ENCODE measurements at places on chromosomes 11 and 22.

DNA sequence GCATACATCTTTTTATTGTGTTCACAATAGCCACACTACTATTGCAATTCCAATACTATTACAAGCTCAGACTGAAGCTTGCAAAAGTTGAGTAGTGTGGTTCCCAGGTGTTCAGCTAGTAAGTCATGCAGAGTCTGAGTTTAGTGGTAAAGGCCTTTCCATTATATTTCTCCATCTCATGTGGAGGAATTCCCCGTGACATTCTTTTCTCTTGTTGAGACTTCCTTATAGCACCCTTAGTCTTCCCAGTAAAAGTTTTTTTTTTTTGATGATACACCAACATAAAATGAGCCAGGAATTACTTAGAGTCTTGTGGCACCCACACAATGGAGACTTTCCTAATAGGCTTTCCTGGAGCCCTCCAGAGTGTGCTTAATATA, 110.8 kb downstream of the UVRAG start:
- H3K36me3 ChIP-seq, result no peaks in the 10 kb centered on the region
- H3K4me1 ChIP-seq, result peaks cover 12% of the 10 kb centered on the region
- H3K4me3 ChIP-seq, result no peak overlapping the region
- no peaks in the 10 kb centered on the region for H3K27me3 ChIP-seq

- H3K4me1 ChIP-seq, result no peaks in the 10 kb centered on the region
- no peak overlapping the region for H3K27ac ChIP-seq
- peaks cover 10% of the 10 kb centered on the region for H3K36me3 ChIP-seq
- H3K4me3 ChIP-seq, result no peak overlapping the region
- DNase-seq, result peak; percentile 40
- H3K27me3 ChIP-seq, result no peaks in the 10 kb centered on the region
Measured at GRCh38 chr11:27485930-27486773, 13.6 kb upstream of the LGR4 start.

GRCh38 chr22:22082229-22082835, 99.7 kb upstream of the TOP3B start:
- DNase-seq, result no peak
- peaks cover 7% of the 10 kb centered on the region for H3K4me1 ChIP-seq
- H3K27ac ChIP-seq, result no peak overlapping the region
- H3K27me3 ChIP-seq, result no peaks in the 10 kb centered on the region
- H3K4me3 ChIP-seq, result no peak overlapping the region
- H3K36me3 ChIP-seq, result no peaks in the 10 kb centered on the region

DNA sequence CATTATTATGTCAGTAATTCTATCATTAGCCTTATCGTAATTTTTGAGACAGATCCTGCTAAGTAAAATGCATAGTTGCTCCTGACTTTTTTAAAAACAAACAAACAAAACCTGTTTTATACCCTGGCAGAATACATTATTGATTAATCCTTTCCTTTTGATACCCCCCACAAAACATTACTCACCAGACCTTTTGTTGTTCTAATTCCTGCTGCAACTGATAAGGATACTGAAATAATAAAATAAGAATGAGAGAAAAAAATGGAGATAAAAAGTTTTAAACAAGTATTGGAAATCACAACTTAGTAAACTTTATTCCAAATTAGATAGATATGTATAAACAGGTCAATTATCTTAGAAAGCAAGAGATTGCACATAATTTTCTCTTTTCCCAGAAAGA, 28.6 kb downstream of the MS4A4E start:
- no peaks in the 10 kb centered on the region for H3K4me1 ChIP-seq
- DNase-seq, result no peak
- no peaks in the 10 kb centered on the region for H3K36me3 ChIP-seq
- H3K4me3 ChIP-seq, result no peak overlapping the region
- H3K27ac ChIP-seq, result no peak overlapping the region
- H3K27me3 ChIP-seq, result no peaks in the 10 kb centered on the region

DNA sequence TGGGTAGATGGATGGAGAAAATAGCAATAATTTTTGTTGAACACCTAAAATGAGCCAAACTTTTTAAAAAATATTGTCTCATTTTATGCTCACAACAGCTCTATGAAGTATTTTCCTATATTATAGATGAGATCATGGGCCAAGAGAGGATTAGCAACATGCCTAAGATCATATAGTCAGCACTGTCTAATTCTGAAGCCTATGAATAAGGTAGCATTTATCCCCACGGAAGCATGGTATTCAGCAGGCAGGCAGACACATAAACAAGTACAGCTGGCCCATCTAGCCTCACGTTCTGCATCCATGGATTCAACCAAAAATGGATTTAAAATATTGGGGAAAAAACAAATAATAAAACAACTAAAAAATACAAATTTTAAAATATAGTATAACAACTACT, 21.9 kb upstream of the RAB30 start:
- peaks cover 9% of the 10 kb centered on the region for H3K4me1 ChIP-seq
- no peaks in the 10 kb centered on the region for H3K27me3 ChIP-seq
- H3K4me3 ChIP-seq, result no peak overlapping the region
- H3K36me3 ChIP-seq, result no peaks in the 10 kb centered on the region
- no peak for DNase-seq
- peak overlapping the region; percentile 9 for H3K27ac ChIP-seq

GRCh38 chr11:86749821-86750401, 50.4 kb upstream of the PRSS23 start:
- no peaks in the 10 kb centered on the region for H3K27me3 ChIP-seq
- H3K4me1 ChIP-seq, result peaks cover 22% of the 10 kb centered on the region

- H3K4me3 ChIP-seq, result no peak overlapping the region
- DNase-seq, result no peak
- no peaks in the 10 kb centered on the region for H3K36me3 ChIP-seq
- no peaks in the 10 kb centered on the region for H3K4me1 ChIP-seq
- H3K27me3 ChIP-seq, result no peaks in the 10 kb centered on the region
Measured at GRCh38 chr11:24422376-24422775, 74.5 kb upstream of the LUZP2 start.

DNA sequence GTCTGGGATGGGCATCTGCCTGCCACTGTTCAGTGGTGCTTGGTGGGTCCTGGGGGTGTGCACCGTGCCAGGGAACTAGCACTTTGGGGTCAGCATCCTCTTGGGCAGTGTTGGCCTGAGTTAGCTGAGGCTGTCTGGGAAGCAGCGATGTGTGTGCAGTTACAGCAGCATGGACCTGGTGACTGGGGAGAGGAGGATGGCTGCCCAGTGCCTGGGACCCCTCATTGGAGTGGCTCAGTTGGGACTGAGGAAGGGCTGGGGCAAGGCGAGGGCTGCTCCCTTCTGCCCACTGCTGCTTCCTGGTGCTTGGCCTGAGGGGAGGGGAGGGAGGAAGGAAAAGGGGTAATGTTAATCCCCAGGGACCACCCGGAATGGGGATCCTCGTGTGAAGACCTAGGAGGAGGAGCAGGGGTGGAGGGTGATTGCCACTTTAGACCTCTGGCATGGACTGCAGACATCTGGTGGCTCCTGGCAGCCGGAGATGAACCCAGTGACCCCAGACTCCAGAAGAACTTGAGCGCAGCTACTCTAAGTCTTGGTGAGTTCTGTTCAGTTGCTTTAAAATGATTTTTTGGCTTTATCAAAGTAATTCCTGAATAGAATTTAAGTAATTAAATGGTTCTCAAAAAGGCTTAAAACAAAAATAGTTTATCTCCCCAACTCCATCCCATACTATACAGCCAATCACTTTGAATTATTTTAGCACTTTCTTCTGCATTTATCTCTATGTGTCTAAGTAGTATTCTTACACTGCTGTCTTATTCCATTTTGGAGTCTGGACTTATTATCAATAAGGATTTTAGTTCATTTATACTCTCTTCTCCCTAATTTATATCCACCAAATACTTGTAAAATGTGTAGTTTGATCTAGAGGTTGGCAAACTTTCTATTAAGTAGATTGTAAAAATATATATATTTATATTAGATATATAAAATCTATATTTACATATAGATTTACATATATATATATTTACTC, 15.4 kb upstream of the TMEM191C start:
- H3K4me1 ChIP-seq, result peaks cover 2% of the 10 kb centered on the region
- no peaks in the 10 kb centered on the region for H3K27me3 ChIP-seq
- no peak overlapping the region for H3K27ac ChIP-seq
- no peak overlapping the region for H3K4me3 ChIP-seq
- H3K36me3 ChIP-seq, result no peaks in the 10 kb centered on the region

- peaks cover 26% of the 10 kb centered on the region for H3K36me3 ChIP-seq
- no peak for DNase-seq
- no peak overlapping the region for H3K4me3 ChIP-seq
- no peaks in the 10 kb centered on the region for H3K27me3 ChIP-seq
Measured at GRCh38 chr11:34475656-34476055, 36.9 kb downstream of the CAT start.

GRCh38 chr11:132898021-132898420, 634.3 kb downstream of the OPCML start:
- no peak overlapping the region for H3K27ac ChIP-seq
- H3K4me3 ChIP-seq, result no peak overlapping the region
- H3K36me3 ChIP-seq, result no peaks in the 10 kb centered on the region
- no peaks in the 10 kb centered on the region for H3K4me1 ChIP-seq
- DNase-seq, result no peak

GRCh38 chr11:9849389-9849788, 185.5 kb downstream of the SWAP70 start:
- H3K4me1 ChIP-seq, result no peaks in the 10 kb centered on the region
- DNase-seq, result no peak
- no peak overlapping the region for H3K27ac ChIP-seq
- no peak overlapping the region for H3K4me3 ChIP-seq

GRCh38 chr11:41803895-41804294, 344.4 kb upstream of the LRRC4C start:
- H3K4me1 ChIP-seq, result no peaks in the 10 kb centered on the region
- DNase-seq, result no peak
- no peaks in the 10 kb centered on the region for H3K27me3 ChIP-seq
- no peak overlapping the region for H3K4me3 ChIP-seq
- no peaks in the 10 kb centered on the region for H3K36me3 ChIP-seq

GRCh38 chr11:69002110-69002569, 10.9 kb downstream of the MRGPRF start:
- H3K4me1 ChIP-seq, result peaks cover 14% of the 10 kb centered on the region
- no peaks in the 10 kb centered on the region for H3K36me3 ChIP-seq
- H3K27me3 ChIP-seq, result no peaks in the 10 kb centered on the region

- peak overlapping the region; percentile 34 for H3K27ac ChIP-seq
- H3K27me3 ChIP-seq, result no peaks in the 10 kb centered on the region
Measured at GRCh38 chr11:103035791-103036434, 56.0 kb downstream of the DCUN1D5 start.

DNA sequence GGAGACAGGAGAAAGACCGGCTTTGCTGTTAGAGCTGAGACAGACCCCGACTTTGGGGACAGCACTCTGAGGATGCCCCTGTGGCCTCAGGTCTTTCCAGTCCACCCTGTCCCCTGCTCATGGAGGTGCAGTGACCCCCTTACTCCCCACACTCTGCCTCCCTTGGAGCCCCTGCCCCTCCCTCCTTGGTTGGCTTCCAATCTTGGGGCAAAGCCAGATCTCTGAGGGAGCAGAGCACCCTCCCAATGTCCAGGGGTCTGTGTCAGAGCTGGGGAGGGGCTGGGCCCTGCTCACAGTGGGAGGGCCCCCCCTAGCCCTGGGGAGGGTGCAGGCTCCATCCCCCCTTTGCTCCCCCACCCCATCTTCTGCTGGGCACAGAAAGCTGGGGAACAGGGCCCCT, 50.0 kb downstream of the IGLL1 start:
- H3K36me3 ChIP-seq, result no peaks in the 10 kb centered on the region
- H3K27me3 ChIP-seq, result no peaks in the 10 kb centered on the region
- no peak overlapping the region for H3K4me3 ChIP-seq
- peaks cover 23% of the 10 kb centered on the region for H3K4me1 ChIP-seq

- H3K4me3 ChIP-seq, result no peak overlapping the region
- DNase-seq, result no peak
- no peak overlapping the region for H3K27ac ChIP-seq
- no peaks in the 10 kb centered on the region for H3K27me3 ChIP-seq
- H3K36me3 ChIP-seq, result no peaks in the 10 kb centered on the region
Measured at GRCh38 chr11:115117956-115118493, 386.2 kb downstream of the CADM1 start.

DNA sequence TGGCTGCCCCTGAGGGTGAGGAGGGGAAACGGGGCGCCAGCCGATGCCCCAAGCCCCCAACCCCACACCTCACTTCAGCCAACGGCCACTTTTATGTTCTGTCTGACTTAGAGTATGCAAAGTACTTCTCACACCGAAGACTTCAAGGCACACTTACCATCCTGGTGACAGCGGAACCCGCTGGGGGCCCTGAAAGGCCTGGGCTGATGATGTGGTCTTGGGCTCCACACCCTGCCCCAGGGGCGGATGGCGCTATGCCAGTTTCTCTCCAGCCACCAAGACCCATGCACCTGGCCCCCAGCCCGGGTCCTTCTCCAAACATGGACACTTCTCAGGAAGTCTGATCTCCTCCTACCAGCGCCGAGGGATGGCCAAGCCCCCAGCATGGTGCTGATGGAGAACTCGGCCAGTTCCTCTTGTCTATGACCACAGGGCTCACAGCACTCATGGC, 175.4 kb downstream of the CTTN start:
- H3K27ac ChIP-seq, result no peak overlapping the region
- no peak overlapping the region for H3K4me3 ChIP-seq
- no peaks in the 10 kb centered on the region for H3K27me3 ChIP-seq
- peaks cover 1% of the 10 kb centered on the region for H3K4me1 ChIP-seq
- no peaks in the 10 kb centered on the region for H3K36me3 ChIP-seq

GRCh38 chr22:23168391-23169042, 11.8 kb upstream of the BCR start:
- DNase-seq, result no peak
- no peaks in the 10 kb centered on the region for H3K27me3 ChIP-seq

- DNase-seq, result no peak
- H3K4me1 ChIP-seq, result no peaks in the 10 kb centered on the region
- no peaks in the 10 kb centered on the region for H3K27me3 ChIP-seq
- H3K27ac ChIP-seq, result peak overlapping the region; percentile 99
- no peak overlapping the region for H3K4me3 ChIP-seq
Measured at GRCh38 chr11:74316772-74317505, 5.5 kb upstream of the P4HA3 start.

DNA sequence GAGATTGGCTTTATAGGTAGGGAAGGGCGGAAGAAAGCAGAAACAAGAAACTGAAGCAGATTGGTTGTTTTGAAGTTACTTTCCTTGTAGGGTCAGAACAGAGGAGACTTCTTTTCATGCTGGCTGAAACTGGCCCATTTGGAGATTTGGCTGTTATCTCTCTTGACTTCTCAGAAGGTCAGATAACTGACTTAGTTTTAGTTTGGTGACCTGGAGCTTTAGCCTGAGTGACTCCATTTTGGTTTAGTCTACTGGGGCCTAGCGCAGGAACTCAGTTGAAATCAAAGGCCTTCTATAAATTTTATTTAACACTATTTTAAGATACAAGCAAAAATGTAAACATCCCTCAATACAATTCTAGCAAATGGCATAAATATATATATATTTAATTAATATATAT, 31.4 kb downstream of the CSTPP1 start:
- no peaks in the 10 kb centered on the region for H3K4me1 ChIP-seq
- peaks cover 15% of the 10 kb centered on the region for H3K36me3 ChIP-seq
- no peaks in the 10 kb centered on the region for H3K27me3 ChIP-seq
- H3K4me3 ChIP-seq, result no peak overlapping the region
- no peak for DNase-seq

GRCh38 chr11:119783466-119784400, 54.7 kb upstream of the NECTIN1 start:
- no peaks in the 10 kb centered on the region for H3K27me3 ChIP-seq
- peak overlapping the region; percentile 77 for H3K27ac ChIP-seq
- no peaks in the 10 kb centered on the region for H3K36me3 ChIP-seq
- H3K4me1 ChIP-seq, result peaks cover 58% of the 10 kb centered on the region

Measured in SK-N-SH (cell line).